A549 treated with dexamethasone at 1 μM for 4 hours (cell line): ENCODE measurements at places on chromosomes 12 and 14. TPM values are rescaled to one million over a fixed set of nuclear protein-coding genes. Genes with fewer than 3 reads are reported as not detected.

The KCNMB4 gene
- 0.20 to 0.49 TPM (median 0.30 TPM) in 5 replicates for total RNA-seq

The CCDC85C gene
- 29.4 to 44.2 TPM (median 40.2 TPM) in 5 replicates for total RNA-seq

The MYH6 gene
- total RNA-seq: 0.05 to 0.15 TPM (median 0.12 TPM) in 5 replicates

The FGF23 gene
- not detected in 5 replicates for total RNA-seq

The LMO3 gene
- not detected in 5 replicates for total RNA-seq

The NOVA1 gene
- 3.9 to 5.5 TPM (median 4.2 TPM) in 5 replicates for total RNA-seq

The GPR65 gene
- total RNA-seq: not detected in 5 replicates

The RNASE4 gene
- 5.4 to 9.5 TPM (median 8.4 TPM) in 5 replicates for total RNA-seq
